Transverse colon (tissue), 4 donors: ENCODE measurements at places on chromosomes 13 and 19. TPM values are rescaled to one million over a fixed set of nuclear protein-coding genes. Genes with fewer than 3 reads are reported as not detected.
A peak's percentile ranks its signal among the peaks of the same experiment; 100 is the strongest.

GRCh38 chr19:42097461-42097860 is 21.5 kb downstream of the ZNF574 start:
- H3K27ac ChIP-seq = no peak overlapping the region
- H3K4me1 ChIP-seq = peaks cover under 1% of the 10 kb centered on the region
- no peaks in the 10 kb centered on the region for H3K27me3 ChIP-seq
- H3K36me3 ChIP-seq = no peaks in the 10 kb centered on the region
- no peak for DNase-seq
- no peak overlapping the region for H3K4me3 ChIP-seq

DNA sequence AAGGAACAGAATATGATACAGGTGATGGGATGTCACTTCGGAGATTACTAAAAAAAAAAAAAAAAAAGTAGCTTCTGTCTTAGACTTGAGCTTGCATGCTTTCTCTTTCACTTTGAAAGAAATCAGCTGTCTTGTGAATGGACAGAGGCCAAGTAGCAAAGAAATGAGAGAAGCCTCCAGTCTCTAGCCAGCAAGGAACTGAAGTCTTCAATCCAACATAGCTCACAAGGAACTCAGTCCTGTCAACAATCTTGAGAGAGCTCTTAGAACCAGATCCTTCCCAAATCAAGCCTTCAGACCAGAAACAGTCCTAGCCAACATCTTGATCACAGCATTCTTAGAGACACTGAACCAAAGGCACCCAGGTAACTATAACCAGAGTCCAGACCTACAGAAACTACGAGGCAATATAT is 7.7 kb downstream of the N4BP2L2 start:
- DNase-seq = no peak
- no peaks in the 10 kb centered on the region for H3K36me3 ChIP-seq
- H3K4me3 ChIP-seq = peak overlapping the region; percentile 24
- peaks cover 25% of the 10 kb centered on the region for H3K4me1 ChIP-seq
- no peaks in the 10 kb centered on the region for H3K27me3 ChIP-seq

GRCh38 chr13:36884235-36884634 is 35.8 kb downstream of the SMAD9 start:
- no peaks in the 10 kb centered on the region for H3K4me1 ChIP-seq
- no peak for DNase-seq
- no peaks in the 10 kb centered on the region for H3K27me3 ChIP-seq
- H3K36me3 ChIP-seq = no peaks in the 10 kb centered on the region

The RFC3 gene
- not detected for total RNA-seq
